ENCODE measurements at places on chromosomes 2 and 18.

GRCh38 chr2:60958361-60958760 is 59.2 kb upstream of the PEX13 start:
- no peak for DNase-seq

- no peak for DNase-seq
These were observed 393.0 kb upstream of the SALL3 start for GRCh38 chr18:78586586-78586985.

DNA sequence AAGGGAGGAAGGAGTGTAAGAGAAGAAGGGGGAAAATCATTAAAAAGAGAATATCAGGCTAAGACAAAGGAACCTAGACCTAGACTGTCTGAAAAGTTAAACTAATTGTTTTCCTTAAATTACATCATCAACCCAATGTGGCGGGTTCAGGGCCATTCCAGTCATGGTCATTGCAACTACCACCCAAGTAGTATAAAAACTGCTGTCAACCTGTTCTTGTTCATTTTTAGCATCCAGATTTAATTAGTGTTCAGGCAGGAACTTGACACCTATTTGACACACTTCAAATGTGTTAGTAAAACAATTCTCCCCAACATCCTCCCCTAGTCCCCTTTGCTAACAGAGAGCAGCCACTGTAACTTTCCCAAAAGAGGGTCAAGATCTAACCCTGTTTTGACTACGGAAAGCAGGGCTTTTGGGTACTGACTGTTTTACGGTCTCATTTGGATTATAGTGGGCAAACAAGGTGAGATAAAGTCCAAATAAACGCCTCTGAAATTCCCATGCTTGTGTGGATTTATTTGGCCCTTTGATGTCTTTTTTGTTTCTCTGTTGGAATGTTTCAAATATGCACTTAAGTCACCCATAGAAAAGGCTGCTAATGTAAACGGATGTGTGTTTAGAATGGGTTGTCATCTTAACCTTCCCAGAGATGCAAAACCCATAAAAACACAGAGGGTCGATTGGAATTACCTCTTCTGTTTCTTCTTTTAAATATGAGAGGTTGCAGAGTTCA is 19.3 kb upstream of the TANC1 start:
- DNase-seq, result no peak

DNA sequence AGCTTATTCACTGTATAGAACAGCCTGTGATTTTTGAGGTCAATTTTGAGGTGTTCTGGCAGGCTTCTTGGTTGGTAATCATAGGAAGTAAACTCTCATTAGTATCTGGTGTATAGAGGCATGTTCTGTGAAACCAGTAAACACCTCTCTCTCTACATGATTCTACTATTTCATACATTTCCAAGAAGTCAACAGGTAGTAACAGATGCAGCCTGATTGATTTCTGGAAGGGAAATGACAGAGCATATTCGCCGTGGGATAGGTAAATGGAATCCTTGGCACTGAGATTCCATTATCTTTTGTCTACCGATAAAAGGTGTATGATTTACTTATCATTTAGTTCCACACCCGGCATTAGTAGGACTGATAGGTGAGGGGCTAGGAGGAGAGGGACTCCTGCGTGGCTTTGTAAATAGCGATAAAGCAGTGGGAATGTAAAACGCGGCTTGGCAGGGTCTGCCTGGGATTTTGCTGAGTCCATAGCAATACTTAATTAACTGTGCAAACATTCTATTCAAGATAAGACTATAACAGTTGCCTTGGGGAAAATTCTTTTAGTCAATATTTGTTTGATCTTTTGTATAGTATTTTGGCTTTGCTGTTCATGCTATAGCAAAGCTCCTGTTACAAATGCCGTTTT is 32.3 kb downstream of the LYPD6B start:
- no peak for DNase-seq

DNA sequence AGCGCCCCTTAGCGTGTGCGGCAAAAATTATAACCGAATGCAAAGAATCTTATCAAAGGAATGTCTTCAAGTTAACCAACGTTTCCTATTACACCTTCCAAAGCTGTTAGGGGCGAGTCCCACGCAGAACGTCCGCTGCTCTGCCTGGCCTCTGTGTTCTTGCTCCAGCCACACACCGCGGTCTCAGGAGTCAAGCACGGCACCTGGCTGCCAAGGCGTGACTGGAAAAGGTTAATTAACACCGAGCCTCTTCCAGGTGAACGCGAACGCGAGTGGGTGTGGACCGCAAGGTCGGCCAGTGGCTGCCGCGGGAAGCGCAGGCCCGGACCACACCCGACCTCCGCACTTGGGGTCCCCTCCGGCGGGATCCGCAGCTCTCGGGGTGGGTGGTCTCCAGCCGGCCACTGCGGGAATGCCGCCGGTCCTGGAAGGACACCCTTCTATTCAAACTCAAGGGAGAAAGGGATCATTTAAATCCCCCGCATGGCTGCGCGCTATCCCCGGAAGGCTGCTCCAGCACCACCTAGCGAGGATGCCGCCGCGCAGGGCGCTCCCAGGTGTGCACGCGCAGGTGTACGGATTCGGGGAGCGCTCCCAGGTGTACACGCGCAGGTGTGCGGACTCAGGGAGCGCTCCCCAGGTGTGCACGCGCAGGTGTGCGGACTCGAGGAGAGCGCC is 830 bp downstream of the CYB5A start:
- no peak for DNase-seq

- DNase-seq, result no peak
These were observed 139.0 kb downstream of the UXS1 start for GRCh38 chr2:106054880-106055655.

- no peak for DNase-seq
These were observed 108.9 kb upstream of the DAPL1 start for GRCh38 chr2:158686210-158686691.

DNA sequence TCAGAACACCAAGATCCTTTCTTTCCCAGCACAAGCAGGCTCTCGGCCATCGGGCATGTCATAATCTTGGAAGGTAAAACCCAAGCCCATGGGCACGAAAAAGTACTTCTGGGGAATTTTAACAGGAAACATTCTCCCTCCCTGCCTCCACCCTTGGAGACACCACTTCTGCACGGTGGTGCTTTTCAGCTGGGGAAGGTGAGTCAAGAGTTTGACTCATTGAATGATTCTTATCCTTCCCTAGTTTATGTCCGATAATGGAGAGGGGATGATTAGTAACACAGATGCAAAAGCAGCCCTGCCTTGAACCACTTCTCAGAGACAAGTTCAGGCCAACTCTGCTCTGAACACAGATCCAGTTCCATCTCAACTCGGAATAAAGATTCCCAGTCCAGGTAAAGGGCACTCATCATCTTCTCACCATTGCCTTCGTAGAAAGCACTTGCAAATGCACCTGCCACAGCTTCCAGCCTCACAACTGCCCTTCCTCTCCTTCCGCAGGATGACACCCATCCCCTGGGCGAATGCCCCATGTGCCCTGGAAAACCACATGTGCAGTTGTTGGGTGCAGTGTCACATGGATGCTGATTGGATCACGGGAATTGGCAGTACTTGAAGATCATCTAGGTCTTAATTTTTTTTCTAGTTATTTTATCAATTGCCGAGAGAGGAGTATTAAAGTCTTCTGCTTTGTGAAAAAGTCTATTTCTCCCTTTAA is 136.2 kb downstream of the PXDN start:
- DNase-seq, result no peak

GRCh38 chr2:98453531-98453930 is 8.9 kb downstream of the INPP4A start:
- no peak for DNase-seq

GRCh38 chr18:39494211-39494896 is 1928.8 kb upstream of the CELF4 start:
- DNase-seq, result no peak

- DNase-seq, result no peak
These were observed 395.3 kb downstream of the NUP35 start for GRCh38 chr2:183519371-183520056.

GRCh38 chr18:42413870-42414269 is 458.8 kb downstream of the PIK3C3 start:
- no peak for DNase-seq

DNA sequence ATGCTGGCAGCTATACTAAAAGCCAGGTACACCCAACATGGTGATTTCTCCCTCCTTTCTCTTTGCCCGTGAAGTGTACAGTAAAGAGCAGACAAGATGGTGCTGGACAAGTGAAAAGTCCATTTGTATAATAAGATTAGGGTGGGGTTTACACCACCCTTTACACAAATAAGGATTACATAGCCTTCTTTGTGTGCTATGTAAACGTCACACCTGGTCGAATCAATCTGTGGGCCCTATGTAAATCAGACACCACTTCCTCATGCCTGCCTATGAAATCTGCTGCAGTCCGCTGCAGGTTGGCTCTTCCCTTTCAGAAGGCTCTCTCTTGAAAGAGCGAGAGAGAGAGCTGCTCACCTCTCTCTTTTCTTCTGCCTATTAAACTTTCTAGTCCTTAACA is 1054.3 kb upstream of the SLC39A10 start:
- no peak for DNase-seq

DNA sequence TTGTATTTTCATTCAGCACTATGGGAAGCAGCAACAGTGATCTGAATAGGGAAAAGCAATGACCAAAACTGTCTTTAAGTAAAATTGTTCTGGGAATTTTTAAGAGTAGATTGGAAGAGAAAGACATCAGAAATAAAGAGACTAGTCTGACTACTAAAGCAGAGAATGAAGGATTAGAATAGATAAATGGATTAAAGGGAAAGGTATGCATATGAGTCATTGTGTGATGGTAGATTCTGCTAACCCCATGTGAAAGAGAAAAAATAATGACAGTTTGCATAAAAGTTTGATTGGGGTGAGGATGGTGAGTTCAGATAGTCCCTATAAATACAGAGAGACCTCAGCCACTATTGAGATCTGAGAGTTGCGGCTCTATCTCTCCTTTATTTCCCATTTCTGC is 139.6 kb upstream of the DCC start:
- DNase-seq, result no peak

DNA sequence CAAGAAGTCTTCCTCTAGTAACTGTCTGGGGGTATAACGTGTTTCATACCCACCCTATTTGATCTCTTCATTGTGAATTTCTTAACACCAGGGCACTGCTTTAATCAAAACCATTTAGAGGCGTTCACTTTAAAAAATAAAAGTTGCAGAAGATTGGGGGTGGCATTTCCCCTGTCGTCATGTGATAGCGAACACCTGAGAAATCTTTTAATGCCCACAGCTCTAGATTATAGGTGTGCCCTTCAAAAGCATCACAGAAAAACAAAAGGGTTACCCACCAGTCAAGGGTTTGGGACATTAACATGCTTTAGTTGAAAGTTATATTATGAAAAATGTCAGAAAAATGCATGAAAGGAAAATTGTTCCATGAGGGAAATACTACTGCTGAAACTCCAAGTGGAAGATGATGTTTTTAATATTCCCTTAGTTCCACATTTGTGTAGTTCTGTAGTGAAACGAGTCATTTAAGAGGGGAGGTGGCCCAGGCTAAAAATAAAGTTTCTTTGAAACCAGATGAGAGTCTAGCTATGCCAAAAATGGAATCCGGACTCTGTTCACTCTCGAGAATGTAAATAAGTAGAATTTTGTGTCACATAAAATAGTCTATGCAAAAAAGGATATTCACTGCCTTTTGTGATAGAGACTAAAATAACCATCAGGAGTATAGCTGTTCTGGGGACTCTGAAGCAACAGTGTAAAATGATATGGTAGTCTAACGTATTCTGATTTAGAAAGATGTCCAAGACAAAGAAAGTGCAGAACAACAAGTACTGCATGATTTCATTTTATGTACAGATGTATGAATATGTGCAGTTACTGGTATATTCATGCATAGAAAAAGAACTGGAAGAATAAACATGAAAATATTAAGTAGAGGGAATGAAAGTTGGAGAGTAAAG is 95.3 kb downstream of the TMEM247 start:
- DNase-seq, result no peak

GRCh38 chr18:61335684-61336555 is 2.7 kb downstream of the CDH20 start:
- DNase-seq, result no peak

- DNase-seq, result no peak
These were observed 14.3 kb upstream of the MFF start for GRCh38 chr2:227310756-227311110.

- peak; percentile 35 for DNase-seq
These were observed 180.0 kb upstream of the CCDC150 start for GRCh38 chr2:196459539-196459938.

- peak; percentile 63 for DNase-seq
These were observed at the start of gene STAT4 for GRCh38 chr2:191150600-191151330. Gene STAT4 (minus strand): TSS chr2:191150994. CDS start chr2:191148203, 2,791 bp downstream.

GRCh38 chr2:66569321-66569851 is 134.5 kb downstream of the MEIS1 start:
- DNase-seq, result no peak

DNA sequence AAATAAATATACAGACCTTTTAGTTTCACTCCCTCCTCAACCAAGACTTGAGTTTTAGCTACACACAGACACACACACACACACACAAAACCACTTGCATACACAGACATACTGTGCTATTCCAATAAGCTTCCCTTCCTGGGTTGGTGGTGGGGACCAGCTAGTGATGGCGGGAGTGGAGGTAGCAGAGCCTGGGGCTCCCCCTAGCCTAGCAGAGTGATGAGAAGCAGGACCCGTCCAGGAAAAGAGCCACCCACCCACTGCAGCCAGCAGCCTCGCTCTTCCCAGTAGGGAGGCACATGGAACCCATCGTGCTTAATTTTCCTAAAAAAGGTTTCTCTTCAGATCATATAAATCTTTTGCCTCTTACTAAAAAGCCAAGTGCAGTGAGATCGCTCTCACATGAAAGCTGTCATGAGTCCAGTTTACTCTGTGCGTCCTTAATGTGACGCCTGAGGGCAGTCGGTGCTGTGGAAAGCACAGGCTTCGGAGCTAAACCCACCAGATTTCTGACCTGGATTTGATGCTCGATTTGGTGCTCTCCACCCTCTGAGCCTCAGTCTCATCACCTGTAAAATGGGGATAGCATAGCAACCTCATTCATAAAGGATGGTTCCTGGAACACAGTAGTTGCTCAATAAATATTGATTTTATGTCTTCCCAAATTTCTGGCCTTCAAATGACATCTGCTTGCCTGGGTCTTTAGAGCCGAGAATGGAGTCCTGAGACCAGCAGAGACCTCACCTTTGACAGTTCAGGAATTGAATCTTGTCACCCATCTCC is 60.1 kb upstream of the YWHAQ start:
- DNase-seq, result no peak

- DNase-seq, result no peak
These were observed 92.9 kb downstream of the ZEB2 start for GRCh38 chr2:144426981-144427479.

DNA sequence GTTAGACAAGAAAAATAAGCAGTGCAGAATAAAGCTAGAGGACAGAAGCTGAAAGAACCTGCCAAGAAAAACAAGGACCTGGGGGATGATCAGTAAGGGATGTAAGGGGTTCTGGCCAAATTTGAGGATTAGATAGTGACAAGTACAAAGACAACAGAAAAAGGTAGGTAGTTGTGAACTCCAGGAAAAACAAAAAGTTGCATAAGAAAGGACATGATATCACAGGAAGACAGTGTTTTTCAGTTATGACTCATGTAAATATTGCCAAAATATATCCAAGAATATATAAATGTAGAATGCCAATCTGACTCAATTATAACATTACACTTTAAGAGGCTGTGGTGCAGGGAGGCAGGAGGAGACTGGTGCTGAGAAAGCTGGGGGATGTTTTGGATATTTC is 209.8 kb upstream of the SH3BP4 start:
- no peak for DNase-seq
